Activated T-helper 17 cell treated with anti-CD3 and anti-CD28 coated beads, Interleukin-2, amount 50 U/mL, for 72 hours (primary cell): ENCODE measurements at places on chromosomes 7 and 10.
A peak's percentile ranks its signal among the peaks of the same experiment; 100 is the strongest.

DNA sequence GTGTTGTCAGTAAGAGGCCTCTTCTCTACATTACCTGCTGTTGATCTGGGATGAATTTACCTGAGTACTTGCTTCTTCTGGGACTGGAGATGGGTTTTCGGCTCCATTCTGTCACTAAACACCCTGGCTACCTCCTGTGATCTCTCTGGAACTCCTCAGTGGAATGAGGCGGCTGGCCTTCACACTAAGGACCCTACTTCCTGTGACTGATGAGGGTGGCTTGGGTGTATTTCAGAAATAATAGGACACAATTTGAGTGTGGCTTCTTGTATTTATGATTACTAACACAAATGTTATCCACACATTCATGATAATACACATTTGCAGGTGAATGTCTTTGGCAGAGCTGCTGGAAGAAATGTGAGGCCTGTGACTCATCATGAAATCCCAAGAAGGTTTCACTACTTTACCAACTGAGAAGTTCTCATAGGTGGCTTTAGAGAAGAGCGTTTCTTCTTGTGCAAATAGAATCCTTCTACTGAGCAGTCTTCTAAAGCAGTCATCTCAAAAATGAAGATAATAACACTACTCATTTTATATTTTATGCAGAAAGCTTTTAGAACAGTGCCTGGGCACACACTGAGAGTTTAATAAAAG is 21.3 kb upstream of the EVX1 start:
- ATAC-seq = peak; percentile 72

GRCh38 chr10:52682766-52683165 is 89.8 kb downstream of the MBL2 start:
- ATAC-seq = no peak

GRCh38 chr10:103062854-103063590 is 130.1 kb downstream of the NT5C2 start:
- no peak for ATAC-seq

DNA sequence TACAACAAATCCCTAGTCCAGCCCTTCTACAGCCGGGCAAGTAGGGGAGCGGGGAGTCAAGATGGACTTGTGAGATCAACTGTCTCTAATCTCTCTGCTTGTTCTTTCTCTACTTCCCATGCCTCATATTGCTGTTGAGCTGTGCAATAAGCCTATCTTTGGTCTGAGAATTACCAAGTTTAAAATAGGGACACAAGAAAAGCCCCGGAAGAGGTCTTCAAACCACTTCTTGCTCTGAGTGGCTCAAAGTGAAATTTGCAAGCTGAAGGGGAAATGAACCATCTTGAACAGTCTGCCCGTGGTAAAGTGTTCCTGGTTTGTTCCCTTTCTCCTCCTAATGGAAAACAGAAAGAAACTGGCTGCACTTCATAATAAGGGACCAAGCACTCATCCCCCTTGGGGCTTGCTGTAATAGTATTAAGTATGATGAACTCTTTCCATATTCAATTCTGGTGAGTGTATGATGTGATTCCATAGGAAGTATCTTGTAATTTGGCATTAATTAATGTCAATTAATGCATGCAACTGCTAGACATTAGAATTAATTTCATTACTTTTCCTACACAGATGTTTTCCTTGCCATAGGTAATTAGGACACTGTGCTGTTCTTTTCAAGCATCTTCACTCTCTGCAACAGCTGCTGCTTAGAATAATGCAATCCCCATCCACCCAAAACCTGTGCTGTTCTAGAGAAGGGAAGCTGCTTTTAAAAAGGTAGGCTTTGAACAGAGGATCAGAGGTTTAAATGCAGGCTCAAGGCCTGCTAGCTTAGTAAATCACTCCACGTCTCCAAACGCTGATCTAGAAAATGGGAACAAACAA is 449.6 kb downstream of the SORCS1 start:
- no peak for ATAC-seq

GRCh38 chr10:61981460-61981859 is 80.0 kb downstream of the ARID5B start:
- no peak for ATAC-seq

GRCh38 chr7:69739190-69739589 is 140.9 kb downstream of the AUTS2 start:
- ATAC-seq = peak; percentile 93

- no peak for ATAC-seq
Measured at GRCh38 chr10:73053275-73053674, 43.4 kb downstream of the P4HA1 start.

DNA sequence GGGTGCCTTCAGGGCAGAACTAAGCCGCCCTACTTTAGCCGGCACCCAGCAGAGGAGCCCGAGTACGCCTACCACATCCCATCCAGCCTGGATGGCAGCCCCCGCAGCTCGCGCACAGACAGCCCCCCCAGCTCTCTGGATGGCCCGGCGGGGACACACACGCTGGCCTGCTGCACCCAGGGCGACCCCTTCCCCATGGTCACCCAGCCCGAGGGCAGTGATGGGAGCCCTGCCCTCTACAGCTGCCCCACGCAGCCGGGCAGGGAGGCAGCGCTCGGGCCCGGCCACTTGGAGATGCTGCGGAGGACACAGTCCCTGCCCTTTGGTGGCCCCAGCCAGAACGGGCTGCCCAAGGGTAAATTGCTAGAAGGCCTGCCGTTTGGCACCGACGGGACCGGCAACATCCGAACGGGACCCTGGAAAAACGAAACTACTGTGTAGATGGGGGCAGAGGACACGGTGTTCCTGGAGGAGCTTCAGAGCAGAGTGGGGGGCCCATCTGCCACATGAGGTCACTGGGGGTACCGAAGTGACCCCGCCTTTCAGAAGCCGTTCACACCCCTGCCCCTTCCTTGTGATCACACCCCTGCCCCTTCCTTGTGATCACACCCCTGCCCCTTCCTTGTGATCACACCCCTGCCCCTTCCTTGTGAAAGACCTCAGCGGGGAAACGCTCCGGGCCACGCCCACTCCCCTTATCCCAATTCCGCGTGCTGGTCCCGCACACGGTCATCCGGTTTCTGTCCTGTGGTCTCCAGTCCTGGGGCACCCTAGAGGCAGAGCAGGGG is 30.8 kb upstream of the KNDC1 start:
- no peak for ATAC-seq

DNA sequence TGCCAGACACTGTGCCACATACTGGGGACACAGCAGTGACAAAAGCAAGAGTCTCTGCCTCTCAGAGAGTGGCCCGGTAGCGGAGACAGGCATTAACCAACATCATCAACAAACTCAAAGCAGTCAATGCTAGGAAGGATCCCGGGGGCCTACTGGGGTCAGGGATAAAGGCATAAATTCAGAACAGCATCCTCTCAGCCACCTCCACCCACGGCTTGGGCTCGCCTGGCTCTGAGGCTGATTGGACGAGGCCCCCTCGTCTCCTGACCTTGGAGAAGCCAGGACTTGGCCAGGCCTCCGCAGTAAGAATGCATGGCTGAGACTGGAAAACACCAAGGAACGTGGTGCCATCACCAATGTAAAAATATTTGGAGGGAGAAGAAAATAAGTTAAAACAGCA is 102.1 kb downstream of the ARHGAP22 start:
- no peak for ATAC-seq

GRCh38 chr7:138079137-138079536 is 2.9 kb downstream of the AKR1D1 start:
- no peak for ATAC-seq

DNA sequence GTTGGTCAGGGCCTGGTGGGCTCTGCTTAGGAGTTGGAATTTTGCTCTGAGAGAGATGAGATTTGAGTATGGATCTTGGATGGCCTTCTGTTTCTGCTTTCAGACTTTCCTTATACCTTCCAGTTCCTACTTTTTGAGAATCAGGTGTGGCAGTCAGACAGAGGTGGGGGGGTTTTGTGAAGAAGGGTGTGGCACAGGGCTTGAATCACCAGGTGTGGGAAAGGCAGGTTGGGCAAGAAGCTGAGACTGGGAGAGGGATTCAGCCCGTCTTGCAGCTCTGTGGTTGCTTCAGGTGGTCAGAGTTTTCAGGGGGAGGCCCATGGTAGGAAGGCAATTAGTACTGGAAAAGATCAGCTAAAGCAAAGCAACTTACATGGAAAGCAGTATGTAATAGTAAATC is 340.2 kb downstream of the LRMDA start:
- no peak for ATAC-seq

- ATAC-seq = no peak
Measured at GRCh38 chr7:130901209-130901783, 167.3 kb upstream of the KLF14 start.

GRCh38 chr10:100864978-100865377 is 47.8 kb upstream of the SLF2 start:
- no peak for ATAC-seq

- ATAC-seq = no peak
Measured at GRCh38 chr10:62093863-62094291, 174.8 kb downstream of the RTKN2 start.

DNA sequence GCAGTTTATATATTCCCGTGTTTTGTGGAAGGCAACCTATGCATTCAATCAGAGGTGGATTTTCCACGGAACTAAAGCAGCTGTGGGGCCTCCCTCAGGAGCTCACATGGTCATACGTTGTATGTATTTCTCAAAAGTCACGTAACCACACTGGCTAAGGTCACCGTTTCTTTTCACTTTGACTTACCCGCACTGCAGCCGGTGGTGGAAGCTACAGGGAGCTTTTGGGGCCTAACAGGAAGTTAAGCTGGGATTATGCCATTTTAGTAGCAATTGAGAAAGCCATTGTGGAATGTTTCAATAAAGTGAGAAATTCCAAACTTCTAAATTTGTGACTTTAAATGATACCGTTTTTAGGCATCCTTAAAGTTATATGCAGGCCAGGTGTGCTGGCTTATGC is 111.2 kb upstream of the KLF6 start:
- ATAC-seq = peak; percentile 20

DNA sequence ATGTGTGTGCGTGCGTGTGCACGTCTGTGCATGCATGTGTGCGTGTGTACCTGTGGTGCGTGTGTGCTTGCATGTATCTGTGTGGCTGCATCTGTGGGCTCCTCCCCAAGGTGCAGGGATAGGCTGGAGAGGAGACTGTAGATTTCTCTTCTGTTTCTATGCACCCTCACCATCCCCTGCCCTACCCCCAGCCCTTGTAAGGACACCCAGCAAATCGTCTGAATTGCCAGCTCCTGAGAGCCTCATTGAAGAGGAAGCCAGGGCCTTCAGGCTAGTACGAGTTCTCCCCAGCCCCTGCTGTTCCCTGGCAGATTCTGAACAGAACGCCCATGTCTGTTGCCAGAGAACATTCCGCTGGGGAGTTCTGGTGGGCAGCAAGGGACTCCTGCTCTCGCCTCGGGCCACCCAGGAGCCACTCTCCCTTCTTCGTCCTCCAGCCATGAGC is 17.0 kb upstream of the TRIM8 start:
- ATAC-seq = no peak

- no peak for ATAC-seq
Measured at GRCh38 chr7:153413540-153414287, 638.5 kb upstream of the DPP6 start.

- peak; percentile 54 for ATAC-seq
Measured at GRCh38 chr10:22682237-22683139, 31.9 kb downstream of the PIP4K2A start.

DNA sequence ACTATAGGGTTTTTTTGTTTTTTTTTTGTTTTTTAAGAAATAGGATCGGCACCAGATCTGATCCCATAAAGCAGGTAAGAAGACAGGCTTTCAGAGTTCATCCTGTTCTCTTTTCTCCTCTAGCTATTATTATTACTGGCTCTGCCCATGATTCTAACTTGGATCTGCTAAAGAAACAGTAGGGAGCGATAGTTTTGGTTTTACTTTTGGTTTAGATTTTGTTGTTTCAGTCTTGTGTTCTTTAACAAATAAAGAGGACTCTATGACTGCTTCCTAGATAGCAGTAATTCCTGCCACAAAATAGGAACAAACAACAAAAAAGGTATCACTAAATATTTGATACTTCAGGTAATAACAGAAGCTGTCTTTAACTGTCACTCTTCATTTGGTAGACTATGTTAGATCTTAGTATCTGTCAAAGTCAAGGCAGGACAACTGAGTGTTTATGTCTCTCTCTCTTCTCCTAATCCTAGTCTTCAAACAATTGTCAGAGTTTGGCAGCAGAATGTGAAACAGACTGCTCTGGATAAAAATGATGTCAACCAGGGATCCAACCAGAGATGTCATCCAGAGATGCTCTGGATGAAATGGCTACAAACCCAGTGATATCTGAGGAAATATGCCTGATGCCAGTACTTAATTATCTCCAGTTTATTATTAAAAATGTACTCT is 99.8 kb downstream of the KMT2C start:
- ATAC-seq = peak; percentile 67

DNA sequence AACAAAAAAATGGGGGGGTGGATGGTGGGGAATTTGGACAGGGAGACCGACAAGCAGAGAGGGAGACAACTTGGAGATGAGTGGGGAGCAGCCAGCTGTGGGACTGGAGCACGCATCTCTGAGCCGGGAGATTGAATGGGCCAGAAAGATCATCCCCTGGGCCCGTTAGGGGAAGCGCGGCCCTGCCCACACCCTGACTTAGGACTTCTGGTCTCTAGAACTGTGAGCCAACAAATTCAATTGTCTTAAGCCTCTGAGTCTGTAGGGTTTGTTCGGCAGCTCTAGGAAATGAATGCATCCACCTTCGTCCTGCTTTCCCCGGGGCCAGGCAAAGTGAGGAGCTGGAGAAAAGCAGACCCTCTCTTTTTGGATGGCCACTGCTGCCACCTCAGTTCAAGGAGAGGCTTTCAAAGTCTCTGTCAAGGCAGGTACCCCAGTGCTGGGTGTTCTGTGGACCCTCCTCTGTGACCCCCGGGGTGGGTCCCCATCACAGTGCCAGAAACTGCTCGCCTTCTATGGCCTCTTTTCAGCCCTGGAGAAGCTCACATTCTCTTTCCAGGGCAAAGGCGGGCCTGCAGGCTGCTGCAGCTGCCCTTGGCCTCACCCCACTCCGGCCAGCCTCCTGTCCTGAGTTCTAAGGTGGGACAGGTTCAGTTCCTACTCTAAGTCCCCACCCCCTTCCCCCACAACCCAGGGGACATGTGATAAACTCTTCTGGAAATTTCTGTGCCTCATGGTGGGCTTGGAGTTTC is 423.2 kb downstream of the RPS24 start:
- ATAC-seq = no peak
